ENCODE measurements at places on chromosomes 4 and X.

DNA sequence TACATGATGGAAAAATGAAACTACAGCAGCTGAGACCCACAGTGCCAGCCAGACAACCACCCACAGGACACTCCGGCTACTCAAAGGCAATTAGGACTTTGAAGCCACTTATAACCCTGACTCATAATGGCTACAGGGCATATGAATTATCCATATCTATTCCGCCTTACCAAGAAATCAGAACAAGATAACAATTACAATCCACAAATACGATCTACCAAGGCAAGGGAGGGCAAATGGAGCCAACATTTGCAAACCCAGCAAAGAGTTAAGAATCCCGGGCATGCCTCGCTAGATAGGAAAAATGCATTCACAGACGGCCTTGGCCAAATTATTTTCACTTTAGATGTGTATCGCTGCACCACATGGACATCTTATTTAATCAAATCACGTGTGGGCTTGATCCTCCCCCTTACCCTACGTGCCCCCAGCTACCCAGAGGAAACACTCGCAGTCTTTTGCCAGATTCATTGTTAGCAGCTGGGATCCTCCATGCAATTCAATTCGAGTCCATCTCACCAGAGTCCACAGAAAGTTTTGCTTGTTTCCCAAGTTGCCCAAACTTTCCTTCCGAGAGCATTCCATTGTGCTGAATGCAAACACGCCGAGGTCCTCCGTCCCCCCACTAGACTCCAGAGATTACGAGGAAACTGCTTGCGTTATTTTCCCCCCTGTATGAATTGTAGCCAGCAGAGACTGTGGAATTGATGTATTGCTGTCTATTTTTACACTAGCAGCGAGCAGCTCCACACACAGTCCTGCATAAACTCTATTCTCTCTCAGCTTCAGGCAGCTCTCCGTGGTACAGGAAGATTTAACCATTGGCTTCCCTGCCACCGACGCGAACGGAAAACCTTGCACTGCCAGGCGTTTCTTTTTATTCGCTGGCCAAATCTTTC is 1.2 kb downstream of the PPARGC1A start:
- DNase-seq: no peak

GRCh38 chrX:136899221-136899620 is 18.7 kb upstream of the RBMX start:
- DNase-seq: no peak

DNA sequence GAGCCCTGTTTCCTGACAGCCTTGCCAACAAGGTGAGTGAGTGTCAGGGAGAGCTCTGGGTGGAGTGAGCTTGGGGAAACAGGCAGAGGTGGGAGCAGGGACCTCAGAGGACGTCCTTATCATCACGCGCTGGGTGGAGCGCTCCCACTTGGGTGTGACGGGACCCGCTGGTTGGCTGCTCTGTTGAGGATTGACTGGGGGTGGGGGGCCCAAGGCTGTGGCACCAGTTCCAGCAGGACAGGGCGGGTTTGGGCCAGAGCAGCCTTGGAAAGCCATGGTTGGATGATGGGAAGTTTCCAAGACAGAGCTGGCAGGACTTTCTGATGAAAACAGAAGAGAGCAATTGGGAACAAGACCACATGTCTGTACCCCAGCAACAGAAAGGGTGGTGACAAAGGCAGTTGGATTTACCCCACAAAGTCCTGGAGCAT is 3.0 kb upstream of the PCGF3 start:
- no peak for DNase-seq

GRCh38 chrX:8861908-8862307 is 60.7 kb upstream of the FAM9A start:
- DNase-seq: no peak

DNA sequence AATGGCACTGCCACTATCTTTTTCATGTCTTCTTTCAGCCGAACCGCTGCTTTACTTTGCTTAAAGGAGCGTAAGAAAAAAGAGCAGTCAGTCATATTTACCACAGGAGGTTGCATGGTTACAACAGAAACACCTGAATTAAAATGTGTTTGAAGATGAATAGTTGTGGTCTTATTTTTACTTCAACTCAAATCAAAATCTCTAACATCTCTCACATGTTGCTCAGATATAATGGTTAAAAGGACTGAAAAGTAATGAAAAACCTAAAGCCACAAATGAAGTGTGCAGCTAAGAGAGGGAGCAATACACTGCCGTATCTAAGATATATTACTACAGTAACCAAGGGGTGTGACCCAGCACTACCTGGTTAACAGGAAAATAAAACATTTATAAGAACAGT is 27.4 kb downstream of the FAM13A start:
- no peak for DNase-seq

- no peak for DNase-seq
Measured at GRCh38 chrX:15600745-15601144, at the start of gene ACE2. TSS of gene ACE2 (minus strand) at chrX:15600960. CDS start at chrX:15600911, 49 bp downstream.

GRCh38 chrX:48466696-48467095 is 3.4 kb downstream of the SLC38A5 start:
- DNase-seq: no peak

GRCh38 chr4:158816955-158817354 is 48.1 kb downstream of the FNIP2 start:
- no peak for DNase-seq

GRCh38 chr4:152983774-152984411 is 47.8 kb downstream of the FHDC1 start:
- DNase-seq: no peak

GRCh38 chr4:109728385-109728784 is 1.5 kb downstream of the PLA2G12A start:
- no peak for DNase-seq

- no peak for DNase-seq
Measured at GRCh38 chrX:29215251-29215650, 628.0 kb downstream of the IL1RAPL1 start.

DNA sequence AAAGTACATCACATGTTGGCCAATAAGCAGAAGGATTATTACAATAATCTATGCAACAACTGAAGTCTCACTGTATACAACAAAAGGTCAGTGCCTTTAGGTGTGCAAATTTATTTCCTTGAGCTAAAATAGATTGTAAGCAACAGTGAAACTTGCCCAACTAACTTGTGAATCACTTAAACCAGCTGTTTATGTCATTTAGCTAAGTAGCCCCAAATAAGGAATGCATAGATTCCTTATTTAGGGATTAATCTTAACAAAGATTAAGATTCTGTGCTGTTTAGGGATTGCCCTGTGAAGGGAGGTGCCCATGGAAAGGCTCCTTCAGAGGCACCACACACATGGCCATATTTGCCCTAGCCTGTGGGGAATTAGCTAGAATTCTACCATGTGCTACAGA is 168.6 kb downstream of the MAML3 start:
- DNase-seq: no peak

GRCh38 chr4:6753103-6753560 is 29.4 kb upstream of the KIAA0232 start:
- DNase-seq: no peak

DNA sequence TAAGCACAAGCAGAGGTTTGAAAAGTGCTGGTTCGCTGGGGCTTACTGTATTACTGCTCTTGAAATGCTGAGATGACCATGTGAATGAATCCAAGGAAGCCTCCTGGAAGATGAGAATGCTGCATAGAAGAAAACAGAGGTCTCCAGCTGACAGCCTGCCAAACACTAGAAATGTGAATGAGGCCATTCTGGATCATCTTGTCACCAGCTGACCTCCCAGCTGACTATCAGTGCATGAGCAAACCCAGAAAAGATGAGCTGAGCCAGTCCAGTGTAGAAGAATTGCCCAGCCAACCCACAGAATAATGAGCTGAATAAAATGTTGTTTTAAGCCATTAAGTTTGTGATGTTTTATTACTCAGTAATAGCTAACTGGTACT is 49.1 kb upstream of the DYNLT3 start:
- DNase-seq: no peak

DNA sequence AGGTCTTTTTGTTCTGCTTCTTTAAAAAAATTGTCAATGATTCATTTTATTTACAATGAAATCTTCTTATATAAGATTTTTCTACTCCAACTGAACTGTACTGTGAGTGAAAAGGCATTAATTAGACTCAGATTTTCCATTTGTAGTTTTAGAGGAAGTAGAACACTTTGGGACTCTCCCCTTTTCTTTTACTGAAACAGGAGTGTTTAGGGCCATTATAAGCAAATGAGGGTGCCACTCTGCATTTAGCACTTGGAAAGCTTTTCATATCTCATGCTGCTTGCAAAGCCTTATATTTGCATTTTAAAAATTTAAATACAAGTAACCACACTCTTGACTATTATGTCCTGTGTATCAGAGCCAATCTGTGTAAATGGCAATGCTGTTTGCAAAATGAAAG is 584.3 kb downstream of the KLHL13 start:
- DNase-seq: no peak

DNA sequence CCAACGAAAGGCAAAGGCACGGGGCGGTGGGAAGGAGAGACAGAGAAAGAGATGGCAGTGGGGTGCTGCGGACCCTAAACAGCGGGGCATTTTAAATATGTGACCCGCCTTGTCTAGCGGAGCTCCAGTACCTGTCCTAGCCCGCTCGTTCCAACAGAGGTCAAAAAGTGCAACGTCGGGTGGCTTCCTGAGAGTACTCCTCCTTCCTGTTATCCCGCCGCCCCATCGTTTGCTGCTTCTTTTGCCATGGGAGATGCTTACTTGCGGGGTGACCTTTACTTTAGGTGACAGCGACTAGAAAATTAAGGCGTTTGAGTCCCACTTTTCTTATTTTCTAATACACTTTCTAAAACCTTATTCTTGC is 735 bp downstream of the NRK start:
- DNase-seq: no peak

GRCh38 chr4:107718351-107718965 is 1.6 kb downstream of the PAPSS1 start:
- no peak for DNase-seq

DNA sequence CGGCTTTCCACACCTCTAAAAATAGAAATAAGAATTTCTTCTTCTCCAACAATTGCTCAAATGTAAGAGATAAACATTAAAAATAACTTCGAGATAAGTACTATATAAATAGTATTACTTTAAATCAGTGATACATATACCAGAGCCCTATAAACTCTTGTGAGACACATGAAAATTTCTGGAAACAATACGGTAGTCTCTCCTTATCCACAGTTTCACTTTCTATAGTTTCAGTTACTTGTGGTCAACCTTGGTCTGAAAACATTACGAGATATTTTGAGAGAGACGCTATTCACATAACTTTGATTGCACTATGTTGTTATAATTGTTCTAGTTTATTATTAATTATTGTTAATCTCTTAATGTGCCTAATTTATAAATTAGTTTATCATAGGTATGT is 101.5 kb upstream of the CXXC4 start:
- no peak for DNase-seq

DNA sequence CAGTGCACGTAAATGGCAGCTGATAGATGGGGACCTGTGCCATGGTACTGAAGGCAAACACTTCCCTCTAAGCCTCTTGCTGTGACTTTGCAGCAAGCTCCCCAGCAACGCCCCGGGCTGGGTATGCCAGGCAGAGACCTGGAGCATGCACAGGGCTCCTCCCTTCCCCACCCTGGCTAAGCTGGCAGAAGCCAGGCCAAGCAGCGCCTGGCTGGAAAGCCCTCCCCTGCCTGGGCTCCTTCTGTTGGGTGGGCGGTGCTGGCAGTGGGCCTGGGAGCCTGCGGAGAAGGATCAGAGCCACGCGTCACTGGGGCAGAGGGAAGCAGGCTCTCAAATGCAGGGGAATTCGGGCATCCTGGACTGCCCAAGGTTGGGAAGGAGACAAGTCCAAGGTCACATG is 3.6 kb downstream of the ATP2B3 start:
- DNase-seq: no peak

GRCh38 chr4:176927664-176928063 is 134.9 kb upstream of the VEGFC start:
- DNase-seq: no peak

DNA sequence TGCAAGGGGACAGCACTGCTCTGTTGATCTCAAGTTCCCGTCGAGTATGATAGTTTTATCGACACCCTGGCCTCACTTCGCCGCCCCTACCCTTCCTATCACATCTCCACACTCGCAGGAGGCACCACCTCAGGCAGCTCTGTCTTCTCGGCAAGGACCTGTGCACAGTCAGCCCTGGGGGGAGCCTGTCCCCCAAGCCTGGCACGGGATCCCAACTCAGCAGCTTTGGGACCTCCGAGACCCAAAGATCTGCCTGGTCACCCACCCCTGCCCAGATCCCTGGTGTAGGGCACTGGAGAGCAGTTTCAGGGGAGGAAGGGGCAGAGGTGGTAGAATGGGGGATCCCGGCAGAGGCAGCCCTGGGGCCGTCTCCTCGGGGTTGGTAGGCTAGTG is 18.0 kb upstream of the UBA1 start:
- no peak for DNase-seq

GRCh38 chr4:16043642-16044498 is 40.0 kb downstream of the PROM1 start:
- no peak for DNase-seq

GRCh38 chr4:147037069-147037468 is 91.4 kb upstream of the TTC29 start:
- no peak for DNase-seq

DNA sequence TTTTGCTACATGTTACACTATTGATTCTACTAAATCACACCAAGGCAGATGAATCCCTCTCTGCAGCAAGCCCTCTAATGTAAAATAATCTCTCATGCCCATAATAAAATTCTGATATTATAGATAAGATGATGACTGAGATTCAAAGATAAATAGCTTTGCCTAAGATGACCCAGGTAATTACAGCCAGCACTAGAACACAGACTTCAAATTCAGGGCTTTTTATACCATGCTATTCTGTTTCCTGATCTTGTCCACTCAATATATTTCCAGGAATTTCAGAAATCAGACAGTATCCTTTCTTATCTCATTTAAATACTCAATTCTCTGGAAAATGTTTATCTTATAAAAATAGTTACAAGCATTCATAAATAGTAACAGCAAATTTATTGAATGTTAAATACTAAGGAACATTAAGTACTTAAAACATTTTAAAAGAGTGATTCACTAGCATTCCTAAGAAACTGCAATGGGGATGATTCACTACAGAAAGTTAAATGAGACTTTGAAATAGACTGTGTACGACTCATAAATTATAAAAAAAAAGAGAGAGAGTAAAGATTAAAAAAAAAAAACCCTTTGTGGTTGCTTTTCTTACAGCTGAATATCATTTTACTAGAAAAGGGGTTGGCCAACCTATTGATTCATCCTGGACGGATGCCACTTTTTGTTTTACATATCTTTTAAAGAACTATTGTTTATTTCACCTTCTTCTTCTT is 45.8 kb upstream of the IL21 start:
- DNase-seq: peak; percentile 68

GRCh38 chr4:165302658-165303057 is 24.8 kb upstream of the MSMO1 start:
- DNase-seq: no peak

DNA sequence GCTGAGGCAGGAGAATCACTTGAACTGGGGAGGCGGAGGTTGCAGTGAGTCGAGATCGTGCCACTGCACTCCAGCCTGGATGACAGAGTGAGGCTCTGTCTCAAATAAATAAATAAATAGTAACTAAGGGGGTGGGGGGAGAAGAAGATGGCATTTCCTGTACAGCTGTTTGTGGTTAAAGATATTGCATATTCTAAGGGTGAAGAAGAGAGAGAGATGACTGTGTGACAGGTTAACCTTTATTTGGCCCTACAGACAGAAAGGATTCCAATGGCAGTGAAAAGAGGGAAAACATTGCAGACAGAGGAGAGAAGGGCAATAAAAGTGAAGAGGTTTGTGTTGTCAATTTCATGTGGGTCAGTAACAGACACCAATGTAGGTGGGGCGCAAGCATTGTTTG is 9.4 kb downstream of the TASL start:
- no peak for DNase-seq

Data from glomerular endothelial cell (primary cell).